ENCODE measurements at places on chromosomes 5 and 9. TPM values are rescaled to one million over a fixed set of nuclear protein-coding genes. Genes with fewer than 3 reads are reported as not detected.

- DNase-seq = no peak
These were observed 255.5 kb downstream of the PDE4D start for GRCh38 chr5:59637884-59638580.

GFRA3 gene
- total RNA-seq = not detected

- no peak for DNase-seq
These were observed 125.5 kb upstream of the RAI14 start for GRCh38 chr5:34530637-34531036.

DNA sequence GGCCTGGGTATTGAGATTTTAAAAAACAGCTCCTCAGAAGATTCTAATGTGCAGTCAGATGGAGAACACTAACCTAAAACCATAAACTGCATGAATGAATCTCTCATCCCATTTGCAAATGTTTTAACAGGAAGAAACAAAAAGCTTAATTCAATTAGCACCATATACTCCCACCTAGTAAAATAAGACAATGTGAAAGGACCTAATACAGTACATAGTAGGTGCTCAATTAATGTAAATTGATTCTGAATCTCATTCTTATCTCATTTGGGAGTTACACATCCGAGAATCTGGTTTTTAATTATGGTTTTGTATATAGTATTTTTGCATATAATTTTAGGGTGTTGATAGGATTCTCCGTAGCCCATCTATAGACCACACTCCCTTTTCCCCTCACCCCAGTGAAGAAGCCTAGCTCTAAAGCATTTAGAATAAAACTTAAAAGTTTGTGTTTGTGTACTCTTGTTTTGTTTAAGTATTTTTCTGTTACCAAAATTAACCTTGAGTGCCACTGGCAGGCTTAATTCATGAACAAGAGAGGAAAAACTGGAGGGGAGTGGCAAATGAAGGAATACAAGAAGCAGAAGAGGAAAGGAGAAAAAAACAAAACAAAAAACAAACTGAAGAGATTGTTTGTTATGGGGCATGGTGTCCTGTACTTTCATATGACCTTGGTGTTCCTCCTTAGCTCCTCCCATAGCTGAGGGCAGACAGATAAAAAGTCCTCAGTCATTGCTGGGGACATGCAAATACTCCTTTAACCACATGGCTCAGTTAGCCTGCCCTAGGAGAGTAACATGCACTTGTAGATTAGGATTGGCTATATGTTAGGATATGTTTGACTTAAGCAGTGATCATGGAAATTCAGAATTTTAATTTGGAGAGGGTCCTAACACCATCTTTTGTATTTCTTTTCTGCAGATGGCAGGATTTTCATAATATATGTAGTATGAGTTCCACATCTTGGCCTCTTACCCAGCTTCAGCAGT lies 1.2 kb downstream of the RNF14 start:
- DNase-seq = no peak

SLC34A1 gene
- not detected for total RNA-seq

- DNase-seq = no peak
These were observed 111.9 kb downstream of the ROR2 start for GRCh38 chr9:91837981-91838731.

DNA sequence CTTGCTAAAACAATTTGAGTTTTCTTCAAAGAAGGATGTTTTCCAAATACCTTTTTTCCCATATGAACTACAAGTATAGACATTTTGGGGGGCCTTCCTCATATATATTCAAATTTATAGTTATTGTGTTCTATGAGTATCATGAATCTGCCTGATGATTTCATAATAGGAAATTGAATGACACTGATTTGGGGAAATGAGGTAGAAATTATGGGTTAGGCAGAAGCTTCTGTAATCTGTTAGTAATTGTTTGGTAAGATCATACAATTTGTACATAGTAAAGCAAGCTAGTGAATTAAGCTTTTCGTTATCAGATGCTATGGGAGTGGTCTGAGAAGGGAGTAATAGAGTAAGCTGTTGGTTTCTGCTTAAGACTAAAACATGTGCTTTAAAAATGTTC lies 98.0 kb downstream of the TRIO start:
- no peak for DNase-seq

DNA sequence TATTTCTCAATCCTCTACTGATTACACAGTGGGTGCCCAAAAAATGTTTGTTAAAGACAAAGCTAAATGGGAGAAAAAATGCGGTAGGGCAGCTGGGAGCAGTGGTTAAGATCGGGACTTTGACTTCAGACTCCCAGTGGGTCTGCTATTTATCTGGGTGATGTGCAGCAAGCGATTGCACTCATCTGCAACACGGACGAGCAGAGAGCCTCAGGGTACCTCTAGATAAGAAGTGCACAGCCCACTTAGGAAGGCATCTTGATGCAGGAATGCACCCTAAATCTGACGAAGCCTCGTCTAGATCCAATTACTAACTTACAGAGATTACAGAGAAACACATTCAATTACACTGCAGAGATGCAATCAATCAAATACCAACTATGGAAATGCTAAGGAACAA lies 4.0 kb downstream of the MAPK9 start:
- DNase-seq = no peak

DNA sequence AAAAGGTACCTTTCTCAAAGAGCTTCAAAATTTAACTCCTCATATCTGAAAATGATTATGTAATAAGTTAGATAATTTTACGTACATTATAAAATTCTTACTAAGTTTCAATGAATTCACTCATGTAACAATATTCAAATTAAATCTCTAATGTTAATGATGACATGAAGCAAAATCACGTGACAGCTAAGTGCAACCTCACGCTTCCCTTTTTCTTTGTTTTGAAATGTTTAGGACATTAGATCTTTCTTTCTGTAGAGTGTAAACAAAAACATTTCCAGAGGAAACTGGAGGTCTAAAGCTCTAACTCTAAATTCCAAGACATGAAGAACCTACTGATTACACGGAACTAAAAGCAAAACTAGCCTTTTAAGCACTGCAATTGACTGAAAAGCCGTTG lies 227.3 kb upstream of the TBCA start:
- no peak for DNase-seq

DNA sequence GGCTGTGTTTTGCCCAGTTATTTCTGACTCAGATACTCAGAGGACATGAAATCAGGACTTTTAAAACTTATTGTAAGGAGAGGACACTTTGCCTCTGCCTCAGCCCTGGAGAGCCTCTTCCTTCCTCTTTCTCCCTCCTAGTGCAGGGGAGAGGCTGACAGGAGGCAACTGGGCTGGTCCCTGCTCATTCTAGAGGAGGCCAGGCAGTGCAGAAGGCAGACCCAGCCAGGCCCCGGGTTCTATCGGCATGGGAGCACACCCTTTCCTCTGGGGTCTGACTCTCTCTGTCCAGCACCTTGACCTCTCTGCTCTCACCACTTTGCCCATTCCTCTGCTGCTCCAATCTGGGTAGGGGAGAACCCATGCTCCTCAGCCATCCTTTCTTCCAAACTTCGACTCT lies 16.0 kb upstream of the SMIM32 start:
- no peak for DNase-seq

SPATA31E1 gene
- total RNA-seq = not detected

SPATA31D4 gene
- not detected for total RNA-seq

SLC34A3 gene
- not detected for total RNA-seq

- DNase-seq = no peak
These were observed 3.0 kb downstream of the C8G start for GRCh38 chr9:136947955-136948510.

CATSPER3 gene
- 0.38 TPM for total RNA-seq

RANBP6 gene
- 20.0 TPM for total RNA-seq

DNA sequence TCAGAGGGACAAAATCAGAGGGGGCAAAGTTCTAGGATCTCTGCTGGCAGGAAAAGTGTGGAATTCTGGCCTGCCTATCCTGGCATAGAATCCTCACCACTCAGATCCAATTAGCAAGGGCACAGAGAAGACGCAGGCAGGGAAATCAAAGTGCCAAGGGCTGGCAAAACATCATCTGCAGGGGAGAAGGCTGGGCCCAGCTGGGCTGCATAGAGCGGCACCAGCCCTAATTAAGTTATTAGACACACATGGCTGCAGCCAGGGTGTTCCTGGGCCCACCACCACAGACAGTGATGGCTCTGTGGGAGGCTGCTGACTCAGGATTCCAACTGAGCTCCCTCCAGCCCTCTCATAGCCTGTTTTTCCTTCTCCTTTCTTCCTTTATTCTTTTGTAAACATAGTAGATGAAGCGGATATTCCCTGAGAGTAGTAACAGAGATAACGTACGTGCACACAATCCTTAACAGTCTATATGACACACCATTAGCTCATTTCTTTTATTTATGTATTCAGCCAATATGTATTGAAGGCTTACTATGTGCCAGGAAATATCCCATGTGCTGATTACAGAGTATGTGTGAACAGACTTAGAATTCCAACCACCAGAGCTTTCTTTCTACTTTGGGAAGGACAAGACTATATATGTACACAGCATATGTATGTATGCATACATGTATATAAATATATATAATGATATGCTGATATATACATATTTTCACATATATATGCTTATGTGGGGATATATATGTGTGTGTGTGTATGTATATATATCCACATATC lies 236.1 kb downstream of the ASTN2 start:
- DNase-seq = no peak

ZNF346 gene
- total RNA-seq = 18.7 TPM

LRSAM1 gene
- 24.2 TPM for total RNA-seq

ACSL6 gene
- total RNA-seq = 25.0 TPM

DNA sequence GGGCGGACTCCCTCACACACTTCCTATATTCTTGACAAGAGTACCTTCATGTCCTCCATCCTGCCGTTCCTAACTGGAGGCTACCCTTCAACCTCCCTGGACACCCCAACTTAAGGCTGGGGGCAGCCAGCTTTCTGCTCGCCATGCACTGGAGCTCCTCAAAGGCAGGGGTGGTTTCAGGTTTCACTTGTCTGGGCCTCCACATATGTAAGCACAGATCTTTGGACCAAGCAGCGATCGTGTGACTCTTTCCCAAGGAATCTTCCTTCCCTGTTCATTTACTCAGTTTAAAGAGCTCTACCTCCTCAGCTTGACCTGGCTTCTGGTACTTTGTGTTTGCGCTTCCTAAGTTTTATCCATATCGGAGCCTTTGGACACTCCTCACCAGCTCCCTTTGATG lies 34.2 kb upstream of the TRPC7 start:
- no peak for DNase-seq

DNA sequence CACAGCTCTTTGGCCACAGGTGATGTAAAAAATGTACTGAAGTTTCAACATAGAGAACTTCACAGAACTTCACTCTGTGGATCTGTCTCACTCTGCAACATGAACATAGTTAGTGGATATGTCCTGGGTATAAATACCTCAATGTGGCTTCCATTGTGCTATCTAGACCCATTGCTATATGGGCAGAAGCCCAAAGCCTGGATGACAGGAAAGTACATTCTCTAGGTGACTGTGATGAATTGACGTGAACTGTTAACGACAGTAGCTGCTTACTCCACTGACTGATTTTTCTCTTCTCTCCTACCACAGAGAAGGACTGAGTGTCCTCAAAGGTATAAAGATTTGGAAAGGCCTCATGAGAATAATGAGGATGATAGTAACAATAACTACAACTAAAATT lies 270.1 kb upstream of the FTMT start:
- no peak for DNase-seq

DNA sequence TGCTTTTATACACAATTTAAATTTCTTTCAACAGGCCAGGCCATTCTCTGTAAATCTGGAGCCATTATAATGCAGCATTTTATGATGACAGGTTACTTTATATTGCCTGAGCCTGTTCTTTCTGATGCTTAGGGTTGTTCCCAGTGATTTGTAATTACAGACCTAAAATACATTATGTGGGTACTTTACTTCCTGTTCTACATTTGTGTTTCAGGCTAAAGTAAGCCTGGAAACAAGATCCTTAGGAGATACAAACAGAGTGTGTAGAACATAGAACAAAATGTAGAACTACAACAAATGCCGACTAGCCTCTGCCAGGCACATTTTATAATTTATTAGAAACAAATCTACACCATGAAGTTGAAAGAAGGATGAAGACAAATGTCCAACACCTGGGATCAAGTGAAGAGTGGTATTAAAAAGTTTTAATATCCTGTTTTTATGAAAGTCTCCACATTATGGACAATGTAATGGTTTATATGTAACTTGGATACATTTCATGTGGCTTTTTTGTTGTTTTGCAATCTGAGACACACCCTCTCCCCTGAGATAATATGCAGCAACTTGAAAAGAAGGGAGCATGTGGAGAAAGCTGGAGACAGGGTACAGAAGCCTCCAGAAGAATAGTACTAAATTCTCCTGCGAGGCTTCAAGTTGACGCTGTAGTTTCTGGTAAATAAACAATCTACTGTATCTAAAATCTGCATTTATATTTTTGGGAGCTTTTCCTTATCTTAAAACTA lies 46.9 kb downstream of the VCAN start:
- DNase-seq = no peak

DNA sequence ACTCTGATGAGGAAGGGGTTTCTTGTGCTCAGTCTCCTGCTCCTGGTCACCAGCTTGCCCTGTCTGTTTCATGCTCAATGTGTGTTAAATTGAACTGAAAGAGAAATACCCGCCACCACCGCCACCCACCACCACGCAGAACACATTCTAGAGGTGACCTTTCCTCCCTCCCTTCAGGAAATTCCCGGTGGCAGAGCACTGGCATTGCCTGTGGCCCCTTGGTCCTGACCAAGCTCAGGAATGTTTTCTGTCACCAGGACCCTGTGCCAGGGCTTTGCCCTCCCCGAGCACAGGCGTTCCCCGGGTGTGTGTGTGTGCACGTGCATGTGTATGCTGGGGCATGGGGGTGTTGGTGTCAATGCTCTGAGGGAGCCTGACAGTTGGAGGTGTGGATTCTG lies 10.2 kb upstream of the SLC25A51 start:
- DNase-seq = no peak

GRCh38 chr9:124774129-124774978 lies 2.6 kb upstream of the OLFML2A start:
- peak; percentile 83 for DNase-seq

DNA sequence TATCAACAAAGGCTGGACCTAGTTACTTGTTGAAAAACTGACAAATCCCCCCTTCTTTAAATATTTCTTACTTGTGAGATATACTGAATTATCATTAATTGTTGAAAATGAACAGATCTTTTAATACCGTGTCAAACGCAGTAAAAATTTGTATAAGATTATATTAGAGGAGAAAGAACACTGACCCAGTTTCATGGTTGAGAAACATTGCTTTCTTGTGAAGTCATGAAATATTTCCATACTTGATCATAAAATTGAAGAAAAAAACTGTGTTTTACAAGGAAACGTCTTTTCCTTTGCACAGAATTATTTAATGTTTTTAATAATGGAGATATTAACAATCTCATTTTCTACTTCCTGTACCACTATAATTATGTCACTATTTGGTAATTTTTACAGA lies 45.8 kb downstream of the MOCS2 start:
- no peak for DNase-seq

- DNase-seq = no peak
These were observed 446.4 kb upstream of the CCNG1 start for GRCh38 chr5:162990856-162991497.

DNA sequence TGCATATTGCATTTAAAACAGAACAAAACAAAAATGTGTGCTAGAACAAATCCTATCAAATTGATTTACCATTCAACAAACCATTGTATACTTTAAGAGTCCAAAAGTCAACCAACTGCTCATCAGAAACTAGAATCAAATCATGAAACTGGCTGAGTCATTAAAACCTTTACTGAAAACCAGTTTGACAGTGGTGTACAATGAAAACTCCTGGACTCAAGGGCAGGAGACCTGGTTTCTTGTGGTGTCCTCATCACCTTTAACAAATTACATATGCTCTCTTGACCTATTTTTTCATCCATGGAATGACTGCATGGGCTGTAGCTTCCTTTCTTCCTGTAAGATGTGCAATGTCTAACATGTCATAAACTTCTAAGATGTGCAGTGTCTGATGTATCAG lies 315.3 kb upstream of the SLC30A5 start:
- DNase-seq = no peak

FYB1 gene
- 39.0 TPM for total RNA-seq

GRCh38 chr5:60887746-60888145 lies 43.7 kb upstream of the ELOVL7 start:
- DNase-seq = no peak
